ENCODE measurements at places on chromosomes 7 and 10.

DNA sequence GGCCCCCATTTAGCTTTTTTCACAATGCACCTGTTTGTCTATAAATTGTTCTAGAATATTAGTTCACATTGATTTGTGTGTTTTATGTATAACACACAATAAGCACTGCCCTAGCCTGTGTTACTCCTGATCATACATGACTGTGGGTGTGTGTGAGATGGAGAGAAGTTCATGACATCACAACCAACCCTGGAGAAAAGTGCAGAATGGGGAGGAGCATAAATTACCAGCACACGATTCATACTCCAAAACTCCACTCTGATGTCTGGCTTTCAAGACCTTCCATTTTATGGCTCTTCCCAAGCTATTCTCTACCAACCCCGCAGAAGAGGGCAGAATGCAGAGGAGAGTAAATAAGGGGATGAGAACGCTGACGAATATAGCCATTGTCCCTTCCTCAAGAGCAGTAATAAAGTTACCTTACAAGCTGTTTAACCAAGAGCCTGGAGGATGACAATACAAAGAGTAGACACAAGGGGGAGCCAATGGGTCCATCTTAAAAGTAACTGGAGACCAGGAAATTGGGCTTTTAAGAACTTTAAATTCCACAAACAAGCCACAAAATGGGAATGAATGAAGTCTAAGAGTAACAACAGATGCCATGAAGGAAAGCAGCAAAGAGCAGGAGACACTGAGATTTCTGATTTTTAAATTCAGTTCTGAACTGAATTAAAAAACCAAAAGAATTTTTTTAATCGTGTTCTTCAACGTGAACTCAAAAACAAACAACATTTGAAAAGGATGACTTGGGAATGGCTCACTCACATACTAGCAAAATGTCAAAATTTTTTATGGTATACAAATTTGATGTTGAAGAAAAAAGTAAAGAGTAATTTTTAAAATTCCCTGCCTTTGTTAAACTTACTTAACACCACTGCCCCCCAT, 159.6 kb downstream of the PARD3 start:
- no peak for DNase-seq

GRCh38 chr7:108077709-108078108, 52.5 kb downstream of the LAMB4 start:
- DNase-seq: no peak

- no peak for DNase-seq
These were observed 11.3 kb upstream of the SGPL1 start for GRCh38 chr10:70804421-70804808.

DNA sequence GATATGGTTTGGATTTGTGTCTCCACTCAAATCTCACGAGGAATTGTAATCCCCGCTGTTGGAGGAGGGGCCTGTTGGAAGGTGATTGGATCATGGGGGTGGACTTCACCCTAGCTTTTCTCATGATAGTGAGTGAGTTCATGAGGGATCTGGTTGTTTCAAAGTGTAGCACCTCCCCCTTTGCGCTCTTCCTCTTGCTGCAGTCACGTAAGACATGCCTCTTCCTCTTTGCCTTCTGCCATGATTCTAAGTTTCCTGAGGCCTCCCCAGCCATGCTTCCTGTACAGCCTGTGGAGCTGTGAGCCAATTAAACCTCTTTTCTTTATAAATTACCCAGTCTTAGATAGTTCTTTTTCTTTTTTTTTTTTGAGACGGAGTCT, 17.1 kb downstream of the CDNF start:
- no peak for DNase-seq

DNA sequence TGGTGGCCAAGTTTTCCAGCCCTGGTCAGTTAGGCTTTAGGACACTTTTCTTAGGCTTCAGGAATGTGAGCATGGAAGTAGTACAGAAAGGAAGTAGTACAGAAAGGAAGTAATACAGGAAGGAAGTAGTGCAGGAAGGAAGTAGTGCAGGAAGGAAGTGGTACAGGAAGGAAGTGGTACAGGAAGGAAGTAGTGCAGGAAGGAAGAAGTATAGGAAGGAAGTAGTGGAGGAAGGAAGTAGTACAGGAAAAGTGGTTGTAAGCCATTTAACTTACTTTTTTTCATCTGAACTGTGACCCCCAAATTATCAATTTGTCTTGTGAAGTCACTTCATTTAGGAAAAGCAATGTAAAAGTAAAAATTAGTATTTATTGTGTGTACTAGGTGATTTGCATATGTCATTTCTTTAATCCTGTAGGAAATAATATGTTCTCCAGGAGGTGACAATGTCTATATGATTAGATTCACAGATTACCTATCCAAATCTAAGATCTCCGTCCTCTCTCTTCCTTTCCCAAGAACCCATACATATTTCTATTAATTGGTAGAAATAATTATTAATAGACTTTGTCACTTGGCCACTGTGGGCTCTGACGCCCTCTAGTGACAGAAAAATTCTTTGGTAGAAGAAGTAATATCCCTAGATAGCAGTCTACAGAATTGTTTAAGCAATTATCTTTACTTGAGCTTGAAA, 3.9 kb upstream of the FAS start:
- no peak for DNase-seq

- no peak for DNase-seq
These were observed 167.3 kb downstream of the CALCR start for GRCh38 chr7:93407239-93407638.

- peak; percentile 73 for DNase-seq
These were observed at the start of gene NSUN5 for GRCh38 chr7:73308665-73309214. Gene NSUN5 (minus strand): TSS chr7:73308826. CDS start chr7:73308790, 36 bp downstream.

- no peak for DNase-seq
These were observed 376.0 kb downstream of the CTNNA3 start for GRCh38 chr10:67319976-67320375.

- DNase-seq: no peak
These were observed 125.2 kb downstream of the UBE2H start for GRCh38 chr7:129827467-129827990.

DNA sequence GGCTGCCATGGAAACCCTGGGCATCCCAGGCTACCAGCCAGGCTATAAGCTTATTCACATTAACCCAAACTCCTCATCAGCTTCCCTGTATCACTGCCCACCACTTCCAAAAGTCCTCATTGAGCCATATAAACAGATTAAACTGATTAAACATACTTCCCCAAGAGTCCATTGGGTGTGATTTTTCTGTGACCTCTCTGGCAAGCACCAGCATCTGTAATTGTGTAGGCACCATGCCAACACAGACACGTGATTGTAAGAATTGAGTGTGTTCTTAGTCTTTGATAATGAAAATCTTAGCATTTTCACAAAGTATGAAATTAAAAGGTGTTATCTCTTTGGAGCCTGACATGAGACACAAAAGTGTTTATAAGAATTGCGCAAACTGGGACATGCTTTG, 679.3 kb downstream of the TYW1 start:
- no peak for DNase-seq

- peak; percentile 10 for DNase-seq
These were observed 11.5 kb downstream of the PMS2 start for GRCh38 chr7:5997210-5997808.

DNA sequence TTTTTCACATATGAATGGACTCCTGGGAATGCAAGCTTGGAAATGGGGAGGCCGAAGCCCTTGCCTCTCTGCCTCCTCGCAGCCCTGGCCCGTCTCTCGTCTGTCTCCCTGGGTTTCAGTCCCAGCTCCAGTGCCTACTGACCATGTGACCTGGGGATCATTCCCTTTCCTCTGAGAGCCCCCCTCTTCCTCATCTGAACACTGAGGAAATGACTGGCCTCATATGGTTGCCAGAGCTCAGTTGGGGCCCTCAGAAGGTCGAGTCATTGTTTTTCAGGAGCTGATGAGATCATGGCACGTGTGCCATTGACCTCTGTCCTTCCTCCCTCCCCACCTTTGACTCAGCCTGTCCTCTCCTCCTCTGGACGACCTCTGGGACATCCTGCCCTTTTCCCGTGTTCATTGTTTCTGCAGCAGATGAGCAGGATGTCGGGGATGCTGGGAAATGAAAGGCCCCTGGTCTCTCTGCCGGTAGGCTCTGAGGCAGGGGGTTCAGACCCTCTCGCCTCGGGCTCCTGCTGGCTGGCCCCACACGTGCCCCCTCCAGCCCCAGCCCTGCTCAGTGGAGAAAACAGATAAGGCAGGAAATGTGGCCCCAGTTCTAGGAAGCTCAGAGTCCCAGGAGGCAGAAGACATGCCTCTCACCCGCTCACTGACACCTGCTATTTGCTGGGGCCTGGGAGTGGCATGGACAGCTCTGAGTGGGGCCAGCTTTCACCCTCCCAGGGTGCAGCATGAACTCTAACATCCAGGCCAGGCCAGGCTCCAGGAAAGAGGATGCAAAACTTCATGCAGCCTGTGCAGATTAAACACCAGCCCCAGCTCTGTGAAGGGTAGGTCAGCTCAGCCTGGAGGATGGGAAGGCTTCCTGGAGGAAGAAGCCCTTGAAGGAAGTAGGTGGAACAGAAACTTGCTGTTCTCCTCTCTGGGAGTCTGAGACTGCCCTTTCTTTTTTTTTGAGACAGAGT, 8.3 kb upstream of the PPP1R35 start:
- no peak for DNase-seq

DNA sequence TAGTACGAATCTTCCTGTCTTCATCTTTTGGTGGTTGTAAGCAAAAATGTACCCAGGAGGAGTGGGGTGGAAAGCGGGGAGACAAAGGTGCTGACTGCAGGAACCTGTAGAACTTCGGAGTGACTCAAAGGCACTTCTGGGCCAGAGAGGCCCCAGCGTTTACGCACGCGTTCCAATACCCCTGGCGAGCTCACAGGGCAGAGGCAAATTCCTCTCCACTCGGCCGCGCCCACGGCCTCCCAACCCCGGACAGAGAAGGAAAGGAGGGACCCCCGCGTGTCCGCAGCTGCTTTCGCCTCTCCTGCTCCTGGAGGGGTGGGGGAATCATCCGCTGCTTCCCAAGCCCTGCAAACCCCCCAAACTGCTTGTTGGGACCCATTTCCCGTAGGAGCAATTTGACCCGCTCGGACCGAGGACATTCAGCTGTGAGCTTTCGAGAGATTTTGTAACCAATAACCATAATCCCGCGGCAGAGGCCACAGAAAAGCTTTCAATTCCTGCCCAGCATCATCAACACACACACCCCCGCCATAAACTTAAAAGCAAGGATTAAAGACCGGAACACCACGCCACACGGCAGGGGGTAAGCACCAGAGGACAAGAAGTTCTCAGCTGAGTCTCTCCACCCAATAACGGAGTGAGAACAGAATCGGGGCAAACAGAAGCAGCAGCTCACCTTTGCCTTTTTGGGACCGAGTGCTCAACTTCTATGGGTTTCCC, 2.3 kb downstream of the IGF2BP3 start:
- no peak for DNase-seq

DNA sequence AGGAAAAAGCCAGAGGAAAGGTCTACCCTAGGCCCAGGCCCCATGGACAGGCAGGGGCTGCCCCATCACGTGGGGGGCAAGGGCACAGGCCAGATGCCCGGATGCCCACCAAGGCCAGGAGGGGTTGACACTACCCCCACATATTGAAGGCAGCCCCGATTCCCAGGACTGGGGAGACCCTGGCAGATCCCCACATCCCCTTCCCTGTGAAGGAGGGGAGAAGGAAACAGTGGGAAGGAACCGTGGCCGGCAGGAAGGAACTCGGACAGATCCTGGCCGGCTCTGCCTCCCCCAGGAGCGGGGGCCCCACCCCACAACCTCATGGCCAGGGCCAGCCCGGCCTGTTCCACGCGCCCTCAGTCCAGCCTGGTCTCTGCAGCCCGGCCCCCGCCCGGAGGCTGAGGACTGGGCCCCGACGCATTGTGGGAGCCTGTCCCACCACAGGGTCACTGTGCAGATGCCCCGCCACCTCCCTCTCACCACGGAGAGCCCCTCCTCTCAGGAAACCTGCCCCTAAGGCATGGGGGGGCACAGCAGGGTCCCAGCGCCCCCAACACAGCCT, 41.3 kb downstream of the PAPOLB start:
- no peak for DNase-seq

- DNase-seq: no peak
These were observed 22.7 kb downstream of the CCNY start for GRCh38 chr10:35359056-35359455.

- no peak for DNase-seq
These were observed 70.2 kb upstream of the PDE1C start for GRCh38 chr7:32140210-32140939.

GRCh38 chr7:27111751-27112277, 9.3 kb upstream of the HOXA2 start:
- DNase-seq: no peak

DNA sequence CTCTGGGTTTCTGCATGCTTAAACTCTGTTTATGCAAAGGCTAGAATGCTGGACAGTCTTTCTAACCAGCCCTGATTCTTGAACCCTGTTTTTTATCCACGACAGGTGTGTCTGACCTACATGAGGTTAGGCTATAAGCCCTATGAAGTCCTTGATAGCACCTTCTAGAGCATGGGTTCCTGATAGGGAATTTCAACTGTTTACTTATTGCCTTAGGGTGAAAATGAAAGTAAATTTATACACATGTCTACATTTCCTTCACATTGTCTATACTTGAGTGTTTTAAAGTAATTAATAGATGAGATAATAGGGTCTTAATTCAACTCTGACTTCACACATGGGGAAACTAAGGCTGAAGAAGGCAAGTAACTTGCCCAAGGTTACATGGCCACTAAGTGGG, 35.5 kb downstream of the ADRA2A start:
- DNase-seq: no peak

DNA sequence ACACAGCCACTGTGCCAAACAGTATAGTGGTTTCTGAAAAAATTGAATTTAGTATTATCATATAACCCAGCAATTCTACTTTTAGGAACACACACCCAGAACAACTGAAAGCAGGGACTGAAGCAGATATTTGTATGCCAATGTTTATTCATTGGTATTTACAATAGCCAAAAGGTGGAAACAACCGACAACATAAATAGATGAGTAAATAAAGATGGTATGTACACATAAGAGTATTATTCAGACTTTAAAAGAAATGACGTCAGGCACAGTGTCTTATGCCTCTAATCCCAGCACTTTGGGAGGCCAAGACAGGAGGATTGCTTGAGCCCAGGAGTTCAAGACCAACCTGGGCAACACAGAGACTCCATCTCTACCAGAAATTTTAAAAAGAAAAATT, 7.2 kb downstream of the CDCA7L start:
- DNase-seq: no peak

DNA sequence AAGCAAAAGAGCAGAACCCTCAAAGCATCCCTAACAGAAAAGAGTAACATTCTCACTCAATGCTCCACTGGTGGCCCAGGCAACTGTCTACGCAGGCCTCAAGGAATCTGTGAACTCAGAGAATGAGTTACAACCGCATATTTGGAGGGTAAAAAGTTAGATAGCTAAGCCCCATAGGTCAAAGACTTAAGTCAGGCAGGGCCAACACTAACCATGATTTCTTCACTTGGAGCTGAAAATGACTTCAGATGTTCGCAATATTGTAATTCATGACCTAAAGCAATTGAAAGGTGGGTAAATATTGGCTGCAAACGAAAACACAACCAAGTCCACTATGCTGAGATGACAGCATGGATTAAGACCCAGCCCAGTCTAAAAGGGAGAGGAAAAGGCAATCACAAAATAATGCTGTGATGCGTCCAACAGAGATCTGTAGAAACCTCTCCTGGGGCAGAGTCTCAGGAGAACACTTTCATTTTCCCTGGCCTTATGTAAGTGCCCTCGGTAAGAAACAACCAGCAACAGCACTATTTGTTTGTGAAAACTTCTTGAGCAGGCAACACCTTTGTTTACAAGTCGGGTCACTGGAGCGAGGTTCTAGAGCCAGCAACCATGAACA, 176.5 kb downstream of the TNS3 start:
- no peak for DNase-seq

Measured in stimulated activated CD8-positive, alpha-beta memory T cell treated with anti-CD3 and anti-CD28 coated beads, Interleukin-4, amount 100 ng/mL, for 1 hour (primary cell).